ENCODE measurements at places on chromosomes 12 and 14.

- no peak for DNase-seq
Measured at GRCh38 chr14:24959791-24960331, 90.1 kb downstream of the STXBP6 start.

DNA sequence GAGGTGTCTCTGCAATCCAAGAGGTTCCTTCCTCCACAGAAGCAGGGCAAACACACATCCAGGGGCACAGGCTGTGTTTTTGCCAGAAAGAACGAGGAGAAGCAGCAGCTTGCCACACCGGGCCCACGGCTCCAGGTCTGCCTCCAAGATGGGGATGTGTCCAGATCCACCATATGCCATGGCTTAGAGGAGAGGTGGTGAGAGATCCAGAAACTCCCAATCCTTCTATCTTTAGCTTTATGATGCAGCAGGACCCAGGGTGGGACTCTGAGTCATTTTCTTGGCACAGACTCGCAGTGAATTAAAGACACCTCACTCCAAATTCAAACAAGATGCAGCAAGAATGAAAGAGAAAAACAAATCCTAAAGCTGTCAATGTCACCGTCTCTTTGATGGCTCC, 481.4 kb upstream of the TMEM132C start:
- no peak for DNase-seq

DNA sequence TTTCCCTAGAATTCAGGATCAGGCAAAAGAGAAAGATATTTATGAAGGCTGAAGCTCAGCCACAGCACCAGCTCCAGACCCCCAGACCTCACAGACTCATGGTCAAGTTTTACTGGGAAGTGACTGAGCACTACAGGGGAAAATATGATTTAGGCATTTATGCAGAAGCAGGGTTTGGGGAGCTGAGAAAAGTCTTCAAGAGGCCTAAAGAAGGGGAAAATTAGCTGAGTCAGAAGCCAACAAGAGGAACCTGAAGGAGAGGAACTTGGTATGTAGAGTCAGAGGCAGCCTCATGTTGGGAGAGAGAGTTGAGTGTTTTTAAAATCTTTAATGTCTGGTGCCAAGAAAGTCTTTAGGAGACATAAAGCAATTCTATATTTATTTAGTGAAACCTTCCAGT, 63.0 kb downstream of the FOS start:
- DNase-seq: no peak

DNA sequence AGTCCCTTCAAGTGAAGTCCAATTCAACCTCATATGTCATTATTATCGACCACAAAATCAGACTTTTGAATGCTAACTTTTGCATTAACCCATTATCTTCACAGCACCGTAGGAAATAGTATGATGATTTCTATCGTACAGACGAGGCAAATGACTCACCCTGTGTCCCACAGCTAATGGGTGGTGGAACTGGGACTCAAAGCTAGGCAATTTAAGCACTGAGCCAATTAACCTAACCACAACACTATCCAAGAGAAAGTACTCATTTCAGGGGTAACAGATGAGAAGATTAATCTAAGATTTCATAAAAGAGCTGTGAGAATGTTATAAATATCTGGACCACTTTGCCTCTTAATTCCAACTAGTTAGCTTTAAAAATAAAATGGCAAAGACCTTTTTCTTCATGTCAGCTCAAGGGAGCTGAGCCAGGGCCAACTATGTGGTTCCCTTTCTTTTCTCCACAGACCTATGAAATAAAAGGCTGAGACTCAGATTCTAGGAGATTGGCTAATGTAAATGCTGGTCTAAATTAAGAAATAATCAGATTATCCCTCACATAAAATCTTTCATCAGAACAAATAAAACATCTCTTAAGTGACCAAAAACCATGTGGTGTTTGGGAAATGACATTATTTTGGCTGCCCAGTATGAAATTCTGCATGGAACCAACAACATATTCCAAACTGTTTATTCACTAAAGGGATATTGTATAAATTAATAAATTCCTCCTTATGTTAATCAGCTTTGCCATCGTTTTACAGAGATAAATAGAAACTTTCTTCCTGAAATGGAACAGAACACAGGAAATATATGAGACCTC, 4.9 kb downstream of the PTGER2 start:
- DNase-seq: no peak

- DNase-seq: no peak
Measured at GRCh38 chr12:16407346-16407745, 59.9 kb downstream of the MGST1 start.

GRCh38 chr12:78863482-78864402, 832 bp upstream of the SYT1 start:
- no peak for DNase-seq

- peak; percentile 51 for DNase-seq
Measured at GRCh38 chr12:51822261-51822616, 26.3 kb downstream of the FIGNL2 start.

Measured in CD8-positive, alpha-beta memory T cell (primary cell).